ENCODE measurements at places on chromosomes 1 and 21. TPM values are rescaled to one million over a fixed set of nuclear protein-coding genes. Genes with fewer than 3 reads are reported as not detected.

DNA sequence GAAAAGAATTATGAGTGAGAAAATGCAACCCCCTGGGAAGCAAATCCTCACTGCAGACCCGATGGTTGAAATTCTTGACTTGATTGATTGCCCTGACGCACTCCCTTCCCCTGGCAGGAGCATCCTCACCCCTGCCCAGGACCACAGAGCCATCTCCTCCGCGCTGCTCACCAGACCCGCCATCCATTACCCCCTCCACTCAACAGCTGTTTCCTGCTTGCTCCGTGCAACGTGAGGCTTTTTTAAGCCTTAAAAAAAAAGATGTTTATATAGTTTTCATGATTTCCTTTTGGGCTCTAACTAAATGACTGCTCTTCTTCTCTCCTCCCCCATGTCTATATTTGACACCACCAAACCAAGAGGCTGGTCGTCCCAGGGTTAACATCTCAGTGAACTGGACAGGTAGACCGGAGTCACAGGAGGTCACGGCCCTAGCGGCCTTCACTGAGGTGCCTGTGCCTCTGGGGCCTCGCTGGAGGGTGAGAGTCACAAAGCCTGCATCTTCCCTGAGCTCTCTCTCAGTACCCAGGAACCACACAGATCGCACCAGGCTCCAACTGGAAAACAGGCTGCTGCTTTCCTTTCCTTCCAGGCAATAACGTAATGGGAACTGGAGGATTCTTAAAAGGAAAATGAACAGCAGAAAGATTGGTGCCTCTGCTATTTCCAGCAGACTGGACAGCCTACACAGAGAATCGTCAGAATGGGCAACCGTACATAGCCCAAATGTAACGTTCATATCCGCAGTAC is 49.8 kb downstream of the ZBTB18 start:
- no peak for DNase-seq

The FCRL3 gene
- 1.5 TPM for total RNA-seq

- DNase-seq = no peak
These were observed 2.9 kb downstream of the JAK1 start for GRCh38 chr1:64963466-64963865.

DNA sequence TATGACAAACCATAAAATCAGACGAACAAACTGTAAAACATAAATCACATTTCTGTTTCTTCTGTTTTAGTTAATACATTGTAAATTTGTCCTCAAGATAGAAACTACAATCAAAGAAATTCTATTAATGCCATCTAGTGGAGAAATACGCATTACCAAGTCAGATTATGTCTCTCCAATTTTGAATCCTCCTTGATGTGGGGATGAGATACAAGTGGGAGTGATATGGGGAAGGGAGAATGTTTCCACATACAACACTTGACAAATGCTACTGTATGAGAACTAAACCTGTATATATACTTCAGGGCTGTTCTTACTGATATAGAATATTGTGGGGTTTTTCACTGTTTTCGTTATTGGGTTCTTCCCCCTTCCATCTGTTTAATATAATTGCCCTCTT is 2.6 kb downstream of the HFM1 start:
- peak; percentile 55 for DNase-seq

GRCh38 chr21:38054334-38054733 is 138.1 kb upstream of the KCNJ6 start:
- no peak for DNase-seq

- no peak for DNase-seq
These were observed 4.2 kb downstream of the FMO1 start for GRCh38 chr1:171252482-171252881.

DNA sequence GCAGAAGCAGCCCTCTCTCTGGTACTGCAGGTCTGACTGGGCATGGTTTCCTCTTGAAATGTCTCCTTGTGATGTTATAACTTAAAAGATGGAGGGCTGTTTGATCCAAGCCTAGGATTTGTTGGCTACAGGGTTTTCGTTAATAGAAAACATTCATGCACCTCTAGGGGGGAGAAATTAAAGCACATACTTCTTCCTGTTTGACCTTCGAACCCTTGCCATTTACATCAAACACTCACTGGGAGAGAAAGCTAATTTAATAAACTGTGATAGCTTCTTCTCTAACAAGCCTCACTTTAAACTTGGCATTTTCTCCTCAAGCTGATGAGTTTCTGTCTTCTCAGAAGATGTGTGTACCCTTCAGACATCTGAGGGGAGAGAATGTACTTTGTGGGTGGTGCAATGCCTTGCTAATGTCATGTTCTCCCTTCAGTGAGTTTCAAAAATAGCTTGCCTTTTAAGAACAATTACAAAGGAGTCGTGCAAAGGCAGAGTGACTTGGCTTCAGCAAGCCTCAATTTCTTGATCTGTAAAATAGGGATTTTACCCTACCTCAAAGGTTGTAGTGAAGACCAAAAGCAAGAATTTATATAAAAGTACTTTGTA is 20.4 kb downstream of the CACHD1 start:
- no peak for DNase-seq

DNA sequence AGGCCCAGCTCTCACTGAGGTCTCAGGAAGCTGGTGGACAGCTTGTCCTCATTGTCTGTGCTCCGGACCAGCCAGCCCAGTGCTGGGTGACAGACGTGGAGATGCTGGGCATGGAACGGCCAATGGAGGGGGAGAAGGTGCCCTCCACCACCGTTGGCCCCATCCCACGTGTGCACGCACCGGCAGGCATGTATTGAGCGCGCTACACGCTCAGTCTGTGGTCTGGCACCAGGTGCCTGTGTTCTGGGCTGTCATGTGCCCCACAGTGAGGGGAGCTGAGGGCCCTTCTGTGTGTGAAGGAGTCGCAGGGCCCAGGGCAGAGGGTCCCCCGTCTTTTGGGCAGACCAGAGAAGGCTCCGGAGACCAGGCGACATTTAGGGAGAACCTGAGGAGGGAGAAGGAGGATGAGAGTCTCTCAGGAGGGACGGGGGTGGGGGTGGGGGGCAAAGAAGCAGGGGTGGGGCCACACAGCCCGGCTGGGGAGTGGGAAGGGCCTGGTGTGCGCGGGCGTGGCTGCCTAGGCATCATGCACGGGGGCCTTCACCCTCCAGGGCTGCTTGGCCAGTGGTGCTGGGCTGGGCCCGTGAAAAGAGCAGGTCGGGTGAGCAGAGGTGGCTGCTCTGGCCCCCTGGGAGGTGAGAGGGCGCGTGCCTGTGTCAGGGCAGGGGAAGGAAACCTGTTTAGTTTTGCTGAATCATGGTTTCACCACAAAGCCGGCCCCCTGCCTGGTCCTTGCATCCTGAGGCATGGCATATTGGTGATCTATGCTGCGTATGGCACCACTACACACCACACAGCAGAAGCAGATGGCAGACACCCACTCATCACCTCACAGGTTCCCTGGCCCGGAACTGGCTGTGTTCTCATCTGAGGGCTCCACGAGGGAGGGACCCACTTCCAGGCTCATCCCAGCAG is 86.7 kb upstream of the TTC34 start:
- no peak for DNase-seq

DNA sequence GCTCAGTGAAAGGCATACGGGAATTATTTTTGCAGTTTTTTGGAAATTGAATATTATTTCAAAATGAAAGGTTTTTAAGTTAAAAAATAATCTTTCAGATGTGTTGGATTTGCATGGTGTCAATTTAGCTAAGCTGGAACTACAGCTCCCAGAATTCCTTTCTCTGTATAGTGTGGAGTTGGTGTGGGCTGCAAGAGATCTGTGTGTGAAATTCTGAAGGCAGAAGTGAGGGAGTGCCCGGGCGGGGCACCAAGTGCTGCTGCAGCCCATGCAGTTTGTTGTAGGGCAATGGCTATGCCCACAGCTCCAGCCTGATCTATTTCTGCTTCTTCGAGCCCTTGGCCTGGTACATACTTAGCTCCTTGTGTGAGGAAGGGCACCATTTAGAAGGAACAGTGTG is 60.5 kb upstream of the CSF1 start:
- DNase-seq = no peak

DNA sequence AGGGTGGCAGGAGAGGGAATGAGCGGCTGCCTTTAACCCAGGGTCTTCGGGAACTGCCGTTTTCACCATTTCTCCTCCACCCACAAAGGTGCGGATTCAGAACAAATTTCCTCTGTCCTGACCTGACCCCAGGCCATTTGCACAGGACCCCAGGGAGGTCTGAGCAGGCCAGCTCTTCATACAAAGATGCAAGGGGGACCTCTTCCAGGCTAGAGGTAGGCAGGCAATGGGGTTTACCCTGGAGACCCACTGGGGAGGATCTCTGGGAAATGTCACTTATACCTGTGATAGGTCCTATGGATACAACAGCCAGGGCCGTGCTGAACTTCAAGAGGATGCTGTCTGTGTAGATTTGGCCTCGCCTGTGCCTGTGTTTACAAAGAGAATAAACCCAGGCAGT is 89.7 kb upstream of the VAMP3 start:
- peak; percentile 14 for DNase-seq

- no peak for DNase-seq
These were observed 41.5 kb upstream of the SRSF10 start for GRCh38 chr1:24021403-24022266.

DNA sequence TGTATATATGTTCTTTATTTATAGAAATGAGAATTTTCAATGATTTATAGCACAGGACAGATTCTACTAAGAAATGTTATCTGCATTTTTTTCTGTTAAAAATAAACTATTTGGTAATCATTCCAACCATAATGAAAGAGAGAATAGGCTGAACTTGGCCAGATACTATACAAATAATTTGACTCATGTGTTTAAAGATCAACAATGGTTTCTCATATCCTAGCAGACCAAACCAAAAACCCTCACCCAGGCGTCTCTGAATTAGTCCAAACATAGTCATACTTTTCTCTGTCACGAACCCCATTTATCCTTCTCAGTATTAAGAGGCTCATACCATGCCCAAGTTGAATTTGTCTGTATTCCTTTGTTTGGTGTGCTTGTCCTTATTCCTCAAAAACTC is 40.3 kb downstream of the RPE65 start:
- no peak for DNase-seq

GRCh38 chr1:186559601-186560116 is 98.7 kb upstream of the PDC start:
- DNase-seq = no peak

- peak; percentile 19 for DNase-seq
These were observed 26.1 kb upstream of the ZNF496 start for GRCh38 chr1:247357781-247358211.

DNA sequence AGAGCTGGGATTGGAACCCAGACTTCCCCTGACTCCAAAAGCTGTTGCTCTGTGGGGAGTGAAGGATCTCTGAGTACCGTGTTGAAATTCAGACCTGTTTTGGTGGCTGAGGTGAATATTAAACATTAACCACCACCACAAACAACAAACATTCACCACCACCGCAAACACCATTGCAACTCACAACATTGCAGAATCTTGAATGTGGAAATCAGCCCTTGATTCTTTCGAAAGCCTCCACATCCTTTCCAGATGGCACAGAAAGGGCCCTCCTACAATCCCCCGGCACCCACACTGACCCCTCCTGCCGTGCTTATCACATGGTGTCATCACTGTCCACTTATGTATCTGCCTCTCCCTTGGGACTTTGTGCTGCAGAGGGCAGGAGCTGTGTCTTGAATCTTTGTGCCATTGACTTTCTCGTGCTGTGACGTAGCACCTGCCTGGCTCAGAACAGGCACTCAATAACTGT is 1.4 kb downstream of the CDA start:
- DNase-seq = no peak

The RHBG gene
- 0.18 TPM for total RNA-seq

The GBP7 gene
- not detected for total RNA-seq

DNA sequence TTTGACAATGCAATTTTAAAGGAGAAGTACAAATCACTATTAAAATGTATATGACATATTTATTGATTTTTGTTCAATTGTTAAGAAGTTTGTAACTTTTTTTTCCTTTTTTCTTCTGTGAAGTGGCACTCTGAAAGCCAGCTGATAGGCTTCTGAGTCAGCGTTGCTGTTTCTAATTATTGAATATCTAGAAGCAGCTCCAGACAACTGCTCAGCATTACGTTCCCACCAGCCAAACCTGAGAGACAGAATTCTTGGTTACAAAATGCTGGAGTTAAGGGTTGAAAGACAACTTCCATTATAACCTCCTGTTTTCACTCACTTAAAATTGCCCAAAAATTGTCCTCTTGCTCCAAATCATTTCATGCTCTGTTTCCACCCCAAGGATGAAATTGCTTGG is 31.4 kb upstream of the LMX1A start:
- DNase-seq = no peak

The ETNK2 gene
- 5.0 TPM for total RNA-seq

The GCSAML gene
- total RNA-seq = 1.4 TPM

DNA sequence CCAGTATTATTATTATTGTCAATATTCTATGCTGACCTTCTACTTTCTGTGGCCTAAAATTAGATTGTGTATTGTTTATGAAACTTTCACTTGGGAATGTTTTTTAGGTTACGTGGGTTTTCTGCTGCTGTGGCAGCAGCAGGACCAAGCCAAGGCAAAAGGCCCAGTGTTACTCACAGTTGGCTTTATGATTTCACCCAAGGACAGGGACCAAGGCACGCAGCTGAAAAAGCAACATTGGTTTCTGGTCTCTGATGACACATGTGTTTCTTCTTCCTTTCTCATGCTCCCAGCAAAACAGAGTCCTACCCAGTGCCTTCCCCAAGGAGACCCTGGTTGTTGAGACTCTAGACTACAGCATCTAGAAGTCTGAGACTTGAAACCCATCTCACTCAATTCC is 413.7 kb downstream of the SETD4 start:
- no peak for DNase-seq

- no peak for DNase-seq
These were observed 20.2 kb downstream of the NCMAP start for GRCh38 chr1:24575905-24576587.

- no peak for DNase-seq
These were observed 4.3 kb upstream of the CD1D start for GRCh38 chr1:158176399-158176798.

GRCh38 chr1:246271516-246271915 is 235.6 kb downstream of the SMYD3 start:
- DNase-seq = no peak

GRCh38 chr21:24737296-24737850 is 869.9 kb downstream of the MRPL39 start:
- DNase-seq = peak; percentile 66

DNA sequence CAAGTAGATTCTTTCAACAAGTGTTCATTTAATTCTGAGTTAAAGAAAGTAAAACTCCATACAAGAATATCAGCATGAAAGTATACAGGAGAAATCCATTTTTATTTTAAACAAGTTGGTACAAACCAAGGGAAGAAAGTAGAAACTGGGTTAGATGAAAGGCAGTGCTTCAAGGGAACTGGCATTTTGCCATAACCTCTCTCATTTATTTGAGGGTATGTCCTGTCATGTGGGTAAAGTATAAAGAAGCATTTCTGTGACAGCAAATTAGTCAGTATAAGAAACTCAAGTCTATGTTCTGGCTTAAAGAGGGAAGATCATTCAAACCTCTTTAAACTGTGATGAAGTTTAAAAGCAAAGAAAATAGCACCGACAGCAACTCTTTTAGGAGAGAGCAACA is 32.0 kb downstream of the OLFM3 start:
- no peak for DNase-seq

The CFHR2 gene
- total RNA-seq = not detected

DNA sequence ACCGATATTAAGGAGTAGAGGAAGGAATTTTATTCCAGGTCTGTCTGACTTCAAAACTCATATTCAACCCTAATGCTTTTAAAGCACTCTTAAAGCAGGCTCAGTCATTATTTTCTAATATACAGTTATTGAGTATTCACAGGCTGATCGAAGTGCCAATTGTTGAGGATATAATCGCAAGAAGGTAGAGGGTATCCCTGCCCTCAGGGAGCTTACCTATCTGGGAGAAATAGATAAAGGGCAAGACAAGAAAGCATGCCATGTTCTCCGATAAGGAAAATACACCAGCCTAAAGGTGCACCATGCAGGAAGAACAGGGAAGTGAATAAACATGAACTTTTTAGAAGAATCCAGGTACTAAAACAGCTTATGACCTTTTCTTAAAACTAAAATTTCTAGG is 361.2 kb downstream of the SMYD3 start:
- DNase-seq = no peak
